ENCODE measurements at places on chromosomes 2 and 18. TPM values are rescaled to one million over a fixed set of nuclear protein-coding genes. Genes with fewer than 3 reads are reported as not detected.

QPCT gene
- 8.8 TPM for total RNA-seq

PPP1R1C gene
- total RNA-seq, result 0.07 TPM

SGO2 gene
- 2.4 TPM for total RNA-seq

LRP2 gene
- not detected for total RNA-seq

RAB17 gene
- total RNA-seq, result 0.83 TPM

RIT2 gene
- not detected for total RNA-seq

LYPD6 gene
- 0.07 TPM for total RNA-seq

IER3IP1 gene
- 34.6 TPM for total RNA-seq

ELOA2 gene
- total RNA-seq, result not detected

GCA gene
- total RNA-seq, result 4.6 TPM

IRS1 gene
- total RNA-seq, result 24.5 TPM

SFT2D3 gene
- 4.7 TPM for total RNA-seq

GULP1 gene
- 35.6 TPM for total RNA-seq

ARHGAP25 gene
- 0.10 TPM for total RNA-seq

WIPF1 gene
- total RNA-seq, result 16.9 TPM

LGALSL gene
- total RNA-seq, result 7.4 TPM

RNF25 gene
- total RNA-seq, result 21.2 TPM

ITGB6 gene
- 0.40 TPM for total RNA-seq

FBXO36 gene
- 2.9 TPM for total RNA-seq

ODC1 gene
- 153 TPM for total RNA-seq

FSIP2 gene
- 0.13 TPM for total RNA-seq

SKOR2 gene
- not detected for total RNA-seq

STARD6 gene
- total RNA-seq, result not detected

SATB2 gene
- 11.7 TPM for total RNA-seq

ANKRD30B gene
- total RNA-seq, result 0.73 TPM

GAL3ST2 gene
- 0.46 TPM for total RNA-seq

CMPK2 gene
- 0.36 TPM for total RNA-seq

ANKRD29 gene
- 2.0 TPM for total RNA-seq

AMER3 gene
- total RNA-seq, result not detected

OTOS gene
- not detected for total RNA-seq

C1QL2 gene
- not detected for total RNA-seq

ANKRD30BL gene
- not detected for total RNA-seq

SP5 gene
- total RNA-seq, result not detected

MC4R gene
- not detected for total RNA-seq

C2orf78 gene
- not detected for total RNA-seq

SRD5A2 gene
- total RNA-seq, result not detected

CCDC85A gene
- 0.13 TPM for total RNA-seq

PMAIP1 gene
- total RNA-seq, result 2.1 TPM

ANKAR gene
- 4.3 TPM for total RNA-seq

GAD1 gene
- 0.07 TPM for total RNA-seq

NAT8 gene
- not detected for total RNA-seq

LRRTM1 gene
- not detected for total RNA-seq

RPS27A gene
- total RNA-seq, result 357 TPM

MCFD2 gene
- total RNA-seq, result 316 TPM

TDRD15 gene
- not detected for total RNA-seq

SPP2 gene
- not detected for total RNA-seq

LCT gene
- 0.03 TPM for total RNA-seq

MLPH gene
- total RNA-seq, result 14.2 TPM

PJVK gene
- 2.5 TPM for total RNA-seq

CYTIP gene
- 5.5 TPM for total RNA-seq

LINC00305 gene
- not detected for total RNA-seq

ATOH8 gene
- 22.4 TPM for total RNA-seq
